NB4 (cell line): ENCODE measurements at places on chromosomes 3 and 15.

DNA sequence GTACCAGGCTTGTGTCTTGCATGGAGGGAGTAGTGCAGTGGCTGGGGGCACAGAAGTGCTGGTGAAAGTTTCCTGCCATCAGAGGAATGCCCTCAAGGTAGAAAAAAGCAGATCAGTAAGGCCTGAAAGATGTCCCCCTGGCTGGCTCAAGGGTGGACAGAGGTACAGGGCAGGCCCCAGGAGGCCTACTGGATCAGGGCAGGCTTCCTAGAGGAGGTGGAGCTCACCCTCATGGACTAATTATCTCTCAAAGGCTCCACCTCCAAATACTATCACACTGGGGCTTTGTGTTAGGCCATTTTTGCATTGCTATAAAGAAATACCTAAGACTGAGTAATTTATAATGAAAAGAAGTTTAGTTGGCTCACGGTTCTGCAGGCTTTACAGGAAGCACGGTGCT is 7.8 kb downstream of the SPSB4 start:
- no peak for DNase-seq

GRCh38 chr15:51837792-51838251 is 8.4 kb downstream of the TMOD3 start:
- peak; percentile 20 for DNase-seq

GRCh38 chr3:156253150-156253549 is 132.8 kb downstream of the KCNAB1 start:
- DNase-seq = no peak

DNA sequence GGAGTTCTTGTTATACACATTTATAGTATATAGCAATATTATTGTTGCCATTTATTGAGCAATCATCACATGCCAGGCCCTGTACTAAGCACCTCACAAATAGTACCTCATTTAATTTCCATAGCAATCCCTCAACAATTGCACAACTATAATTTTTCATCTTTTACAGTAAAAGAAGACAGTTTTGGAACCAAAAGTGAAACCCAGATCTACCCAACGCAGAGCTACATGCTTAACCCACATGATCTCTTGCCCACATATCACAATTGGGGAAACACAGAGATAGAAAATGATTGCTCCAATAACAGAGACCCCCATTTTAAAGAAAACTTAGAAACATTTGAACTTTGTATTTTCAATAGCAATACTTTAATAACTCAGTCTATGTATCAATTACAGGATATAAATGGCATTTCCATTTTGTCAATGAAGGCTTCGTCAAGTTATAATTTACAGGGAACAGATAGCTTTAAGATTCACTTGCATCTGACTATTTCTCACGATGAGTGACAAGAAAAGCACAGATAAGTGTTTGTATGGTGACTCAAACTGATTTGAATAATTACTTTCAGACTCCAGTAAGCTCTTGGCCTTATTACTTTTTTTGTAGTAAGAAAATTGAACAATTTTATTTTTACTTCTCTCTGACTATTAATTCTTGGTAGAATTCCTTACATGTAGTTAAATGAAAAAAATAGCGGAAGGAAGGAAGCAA is 38.7 kb upstream of the CCDC50 start:
- DNase-seq = no peak
